NCI-H1694 treated with DMSO at 0.1 percent for 48 hours (cell line): ENCODE measurements at places on chromosomes 3 and 15.

GRCh38 chr3:184381261-184382224, 1.7 kb downstream of the CHRD start:
- DNase-seq, result no peak

GRCh38 chr3:156120528-156121251, at the start of gene KCNAB1:
TSS of gene KCNAB1 (plus strand) at chr3:156120578.
- DNase-seq, result no peak

GRCh38 chr15:61035311-61035710, 193.8 kb downstream of the RORA start:
- no peak for DNase-seq

DNA sequence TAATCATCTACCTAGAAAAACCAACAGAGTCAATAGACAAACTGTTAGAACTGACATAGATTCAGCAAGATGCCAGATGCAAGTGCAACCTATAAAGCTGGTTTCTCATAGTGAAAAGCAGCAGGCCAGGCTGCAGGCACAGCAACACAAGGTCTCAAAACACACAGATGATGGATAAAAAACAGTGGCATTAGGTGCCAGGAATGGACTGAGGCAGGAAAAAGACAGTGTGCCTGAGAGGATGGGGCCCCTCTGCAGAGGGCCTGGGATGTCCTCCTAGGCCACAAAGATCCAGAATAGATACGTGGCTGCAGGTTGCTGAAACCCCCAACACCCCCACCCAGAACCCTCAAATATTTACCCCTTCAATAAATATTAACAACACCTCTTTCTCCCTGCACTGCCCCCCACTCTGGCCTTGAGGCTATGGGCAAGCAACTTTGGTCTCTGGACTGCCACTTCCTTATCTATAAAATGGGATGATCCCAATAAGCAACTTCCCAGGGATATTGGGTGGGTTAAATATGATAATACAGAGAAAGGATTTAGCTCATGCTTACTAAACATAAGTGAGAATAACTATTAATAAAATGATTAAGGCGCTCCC, 35.2 kb upstream of the FGD5 start:
- no peak for DNase-seq

DNA sequence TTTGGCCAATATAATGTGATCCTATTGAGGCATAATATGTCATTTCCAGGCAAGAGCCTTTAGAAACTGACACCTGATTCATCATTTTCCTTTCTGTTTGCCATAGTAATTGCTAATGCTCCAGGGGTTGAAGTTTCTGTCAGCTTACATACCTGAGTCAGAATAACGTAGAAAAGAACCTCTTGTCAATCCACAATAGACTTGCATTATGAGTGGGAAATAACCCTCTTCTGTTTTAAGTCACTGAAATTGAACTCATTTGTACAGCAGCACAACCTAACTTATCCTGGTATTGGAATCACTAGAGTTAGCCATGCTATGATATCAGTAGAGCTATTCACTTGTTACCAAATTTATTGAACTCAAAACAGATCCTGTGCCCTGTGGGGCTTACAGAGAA, 101.7 kb upstream of the TP63 start:
- no peak for DNase-seq

DNA sequence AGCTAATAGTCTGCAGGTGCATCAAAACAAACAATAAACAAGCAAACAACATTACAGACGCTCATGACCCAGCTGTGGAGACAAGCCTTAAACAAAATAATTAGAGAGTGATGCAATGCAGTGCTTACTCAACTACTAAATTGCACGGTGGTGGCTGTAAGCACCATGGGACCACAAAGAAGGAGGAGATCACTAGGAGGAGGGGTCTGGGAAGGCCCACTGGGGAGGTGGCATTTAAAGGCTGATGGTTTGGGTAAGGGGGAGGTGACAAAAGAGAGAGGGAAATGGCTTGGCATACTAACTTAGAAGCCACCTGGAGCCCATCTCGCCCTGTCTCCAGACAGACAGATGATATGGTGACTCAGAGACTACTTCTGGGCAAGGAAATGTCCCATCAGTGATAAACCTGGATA, 516.7 kb downstream of the FOXP1 start:
- no peak for DNase-seq

DNA sequence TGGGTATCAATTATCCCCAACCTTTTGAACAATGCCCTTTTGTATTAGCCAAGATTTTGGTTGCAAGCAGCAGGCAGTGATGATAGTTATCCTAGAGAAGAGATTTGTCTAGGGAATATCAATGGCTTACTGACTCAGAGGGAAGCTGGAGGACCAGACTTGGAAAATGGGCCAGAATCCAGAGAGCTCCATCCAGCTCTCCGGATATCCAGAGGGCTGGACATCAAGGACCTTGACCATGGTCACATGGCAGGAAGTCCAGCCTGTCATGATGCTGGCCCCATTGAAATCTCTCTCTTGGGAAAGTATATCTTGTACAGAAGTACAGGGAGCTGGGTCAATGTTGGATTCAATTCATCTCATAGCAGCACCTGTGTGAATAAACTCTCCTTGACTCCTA, 148.5 kb upstream of the PDZRN3 start:
- no peak for DNase-seq

- DNase-seq, result no peak
Measured at GRCh38 chr3:135383301-135383700, 582.2 kb upstream of the PPP2R3A start.

- peak; percentile 90 for DNase-seq
Measured at GRCh38 chr3:141093397-141093796, 42.2 kb downstream of the SPSB4 start.

DNA sequence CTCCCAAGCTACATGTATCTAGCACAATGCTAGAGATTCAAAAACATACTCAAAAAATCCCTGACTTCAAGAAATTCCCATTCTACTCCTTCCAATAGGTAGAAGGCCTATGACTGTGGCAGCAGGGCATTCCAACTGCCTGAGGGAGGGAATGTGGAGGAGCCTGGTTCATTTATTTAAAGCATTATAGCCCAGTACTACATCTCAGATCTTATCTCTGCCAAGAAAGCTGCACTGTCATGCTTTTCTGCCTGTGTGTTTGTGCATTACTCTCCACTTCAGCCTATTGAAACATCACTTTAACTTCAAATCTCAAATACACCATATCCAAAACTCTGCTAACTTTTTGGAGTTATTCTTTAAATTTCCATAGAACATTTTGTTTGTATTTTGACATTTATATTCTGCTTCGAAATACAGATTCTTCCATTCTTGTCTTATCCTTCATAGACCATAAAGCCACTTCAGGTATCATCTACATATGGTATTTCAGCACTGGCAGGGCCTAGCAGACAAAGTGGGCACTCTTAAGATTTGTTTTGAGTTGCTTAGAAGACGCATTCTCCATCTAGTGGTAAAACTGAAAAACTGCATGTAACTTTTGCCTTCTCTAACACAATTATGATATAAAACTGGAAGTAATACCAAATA, 59.1 kb upstream of the NEDD4 start:
- peak; percentile 41 for DNase-seq

- DNase-seq, result no peak
Measured at GRCh38 chr15:48778331-48778730, 32.5 kb downstream of the CEP152 start.

DNA sequence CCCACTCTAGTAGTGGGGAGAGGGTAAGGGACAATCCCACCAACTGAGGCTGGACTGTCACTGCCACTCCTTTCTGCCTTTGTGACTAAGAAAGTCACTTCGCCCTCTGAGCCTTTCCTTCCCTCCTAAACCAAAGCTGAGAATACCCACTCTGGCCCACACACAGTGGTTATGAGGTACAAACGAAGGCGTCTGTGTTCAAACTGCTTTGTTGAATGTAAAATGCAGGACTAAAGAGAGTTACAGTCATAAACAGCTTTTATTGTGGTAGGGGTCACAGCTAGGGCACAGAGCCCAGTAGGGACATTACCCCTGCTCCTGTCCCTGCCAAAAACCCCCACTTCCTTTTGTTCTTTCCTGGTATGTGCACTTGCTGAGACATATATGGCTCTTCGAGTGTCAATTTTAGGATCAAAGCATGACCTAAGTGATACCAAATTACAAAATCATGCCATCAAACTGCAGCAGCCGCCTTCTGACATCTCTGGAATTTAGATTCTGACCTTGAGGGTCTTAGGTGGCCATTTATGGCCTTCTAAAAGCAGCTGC, 45.1 kb downstream of the CTDSPL start:
- DNase-seq, result no peak

DNA sequence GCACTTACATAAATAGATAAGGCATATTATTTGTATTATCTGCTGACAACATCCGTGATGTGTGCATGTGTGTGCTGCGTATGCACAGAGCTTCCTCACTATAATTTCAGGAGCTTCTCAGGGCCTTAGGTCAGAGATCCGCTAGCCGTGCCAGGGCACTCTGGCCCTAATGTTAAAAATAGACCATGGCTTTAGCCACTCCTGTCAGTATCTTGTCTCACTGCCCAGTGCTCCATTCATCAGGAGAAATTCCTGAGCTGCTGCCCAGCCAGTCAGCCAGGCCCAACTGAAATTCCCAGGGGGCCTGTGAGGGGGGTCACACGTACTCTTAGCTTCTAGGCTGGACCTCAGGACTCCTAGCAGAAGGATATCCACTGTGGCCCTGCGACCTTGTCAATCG, 70.0 kb upstream of the ABHD2 start:
- no peak for DNase-seq

GRCh38 chr3:10342781-10343180, 21.9 kb upstream of the SEC13 start:
- DNase-seq, result no peak

- no peak for DNase-seq
Measured at GRCh38 chr3:174495928-174496327, 363.2 kb upstream of the NAALADL2 start.

DNA sequence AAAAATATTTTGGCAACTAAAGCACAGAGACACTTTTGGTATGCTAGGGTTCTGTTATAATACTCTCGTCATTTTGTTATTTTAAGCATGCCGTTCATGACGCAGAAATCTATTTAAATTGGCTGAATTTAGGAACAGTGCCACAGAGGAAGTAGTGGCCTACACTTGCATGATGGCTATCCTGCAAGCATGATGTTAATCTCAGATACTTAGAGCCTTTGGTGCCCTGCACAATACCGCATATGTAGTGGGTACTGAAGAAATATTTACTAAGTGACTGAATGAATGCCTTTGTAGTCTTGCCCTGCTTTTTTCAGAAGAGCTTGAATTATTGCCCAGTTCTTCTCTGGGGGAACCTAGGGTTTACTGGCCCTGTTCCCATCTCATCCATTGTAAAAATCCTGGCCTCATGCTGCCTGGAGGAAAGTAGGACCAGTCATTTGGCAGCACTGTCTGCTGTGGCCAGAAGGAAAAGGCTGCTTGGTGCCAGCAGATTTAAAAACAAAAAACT, 79.0 kb downstream of the SERPINI1 start:
- DNase-seq, result no peak

DNA sequence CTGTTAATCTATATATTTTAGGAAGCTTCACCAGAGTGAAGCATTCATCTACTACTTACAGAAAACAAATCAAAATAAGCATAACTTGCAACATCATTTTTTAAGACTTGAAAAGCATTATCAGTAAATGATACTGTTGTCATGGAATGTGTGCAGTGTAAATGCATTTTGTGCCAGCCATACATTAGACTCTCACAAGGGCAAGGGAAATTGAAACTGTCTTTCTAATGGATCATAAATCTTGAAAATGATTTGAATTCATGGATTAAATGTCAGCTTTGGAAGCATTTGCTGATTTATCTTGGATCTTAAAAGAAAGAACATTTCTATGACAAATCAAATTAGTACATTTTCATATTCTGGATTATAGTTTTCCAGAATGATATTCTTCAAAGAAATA, 338.3 kb upstream of the SGO1 start:
- no peak for DNase-seq

DNA sequence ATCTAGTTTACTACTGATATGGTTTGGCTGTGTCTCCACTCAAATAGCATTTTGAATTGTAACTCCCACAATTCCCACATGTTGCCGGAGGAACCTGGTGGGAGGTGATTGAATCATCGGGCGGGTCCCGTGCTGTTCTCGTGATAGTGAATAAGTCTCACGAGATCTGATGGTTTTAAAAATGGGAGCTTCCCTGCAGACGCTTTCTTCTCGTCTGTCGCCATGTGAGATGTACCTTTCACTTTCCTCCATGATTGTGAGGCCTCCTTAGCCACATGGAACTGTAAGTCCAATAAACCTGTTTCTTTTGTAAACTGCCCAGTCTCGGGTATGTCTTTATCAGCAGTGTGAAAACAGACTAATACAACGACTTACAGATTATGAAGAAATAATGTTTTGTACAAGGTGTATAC, 35.6 kb upstream of the PYDC2 start:
- no peak for DNase-seq

DNA sequence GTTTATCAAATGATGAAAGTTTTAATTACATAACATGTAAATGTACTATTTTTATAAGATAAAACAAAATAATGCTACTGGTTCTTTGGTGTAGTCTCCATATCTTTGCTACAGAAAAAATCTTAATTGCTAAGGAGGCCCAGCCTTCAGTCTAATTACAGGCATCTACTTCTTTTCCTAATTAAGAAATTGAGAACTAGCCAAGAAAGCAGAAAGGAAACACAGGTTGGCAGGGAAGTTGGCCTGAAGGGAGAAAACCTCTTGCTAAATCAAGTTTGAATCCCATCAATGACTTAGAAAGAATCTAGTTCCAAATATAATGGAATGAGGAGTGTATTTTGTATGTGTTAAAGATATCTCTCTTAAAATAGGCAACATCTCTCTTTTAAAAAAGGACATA, 212.4 kb upstream of the ARL6 start:
- no peak for DNase-seq

DNA sequence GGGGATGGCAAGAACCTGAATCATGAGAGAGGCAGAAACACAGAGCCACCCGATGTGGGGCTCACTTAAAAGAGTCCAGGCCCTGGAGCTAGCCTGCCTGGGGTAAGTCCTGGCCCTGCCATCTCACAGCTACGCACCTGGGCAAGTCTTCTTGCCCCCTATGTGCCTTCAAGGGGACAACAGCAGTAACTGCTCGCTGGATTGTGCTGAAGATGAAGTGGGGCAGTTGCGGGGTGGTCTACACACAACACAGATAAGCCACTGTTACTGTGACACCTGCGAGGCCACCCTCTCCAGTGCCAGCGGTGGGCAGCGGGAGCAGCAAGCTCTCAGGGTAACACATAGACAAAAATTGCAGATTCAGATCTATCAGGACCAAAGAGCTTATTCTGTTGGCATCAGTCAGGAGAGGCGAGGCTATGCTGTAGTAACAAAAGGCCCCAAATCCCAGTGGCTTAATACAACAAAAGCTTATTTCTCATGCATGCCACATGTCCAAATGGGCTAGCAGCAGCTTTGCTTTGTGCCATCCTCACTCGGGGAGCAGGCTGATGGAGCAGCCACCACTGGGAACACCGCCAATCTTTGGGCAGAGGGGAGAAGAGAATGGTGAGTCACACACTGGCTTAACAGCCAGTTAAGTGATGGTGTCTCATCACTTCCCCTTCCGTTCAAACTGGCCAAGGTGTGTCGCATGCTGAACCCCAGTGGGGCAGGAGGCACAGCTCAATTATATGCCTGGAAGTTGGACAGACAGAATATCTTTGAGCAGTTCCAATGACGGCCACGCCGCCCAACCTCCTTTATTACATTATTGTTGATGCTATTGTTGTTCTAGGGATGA, 78.3 kb downstream of the WNT7A start:
- DNase-seq, result no peak
